ENCODE measurements at places on chromosomes 11 and 22.

DNA sequence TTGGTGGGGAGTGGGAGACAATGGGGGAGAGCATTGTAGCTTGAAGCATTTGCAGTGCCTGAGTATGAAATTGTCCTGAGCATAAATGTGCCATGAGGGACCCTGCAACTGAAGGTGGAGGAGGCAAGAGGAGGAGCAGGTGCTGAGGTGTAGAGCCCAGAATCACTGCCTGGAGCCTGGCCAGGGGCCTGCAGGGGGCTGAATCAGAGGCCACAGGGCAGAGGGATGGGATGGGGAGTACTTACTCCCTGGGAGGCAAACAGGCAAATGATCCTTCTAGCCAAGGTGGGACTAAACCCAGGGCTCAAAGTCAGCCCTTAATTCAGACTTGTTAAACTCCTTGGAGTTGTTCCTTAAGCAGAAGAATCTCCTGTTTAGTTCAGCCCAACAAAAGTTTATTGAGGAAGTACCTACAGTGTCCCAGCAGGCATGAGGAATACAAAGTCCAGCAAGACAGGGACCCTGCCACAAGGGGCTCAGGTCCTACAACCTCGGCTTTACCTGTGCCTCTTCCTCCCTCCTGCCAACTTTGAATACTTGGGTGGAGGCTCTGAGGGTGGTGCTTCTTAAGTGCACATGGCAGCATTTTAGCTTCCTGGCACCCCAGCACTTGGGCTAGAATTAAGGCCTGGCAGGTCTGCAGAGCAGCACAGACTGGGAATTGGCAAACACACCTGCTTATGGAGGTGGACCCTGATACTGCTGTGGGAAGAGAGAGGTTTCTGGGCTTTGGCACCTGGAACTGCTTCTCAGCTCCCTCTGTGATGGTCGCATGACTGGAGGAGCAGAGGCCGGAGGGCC is 20.0 kb downstream of the MICAL2 start:
- no peak for DNase-seq

- DNase-seq, result no peak
Measured at GRCh38 chr11:128582496-128583366, 4.6 kb downstream of the ETS1 start.

- no peak for DNase-seq
Measured at GRCh38 chr11:83249972-83250593, 36.1 kb downstream of the CCDC90B start.

DNA sequence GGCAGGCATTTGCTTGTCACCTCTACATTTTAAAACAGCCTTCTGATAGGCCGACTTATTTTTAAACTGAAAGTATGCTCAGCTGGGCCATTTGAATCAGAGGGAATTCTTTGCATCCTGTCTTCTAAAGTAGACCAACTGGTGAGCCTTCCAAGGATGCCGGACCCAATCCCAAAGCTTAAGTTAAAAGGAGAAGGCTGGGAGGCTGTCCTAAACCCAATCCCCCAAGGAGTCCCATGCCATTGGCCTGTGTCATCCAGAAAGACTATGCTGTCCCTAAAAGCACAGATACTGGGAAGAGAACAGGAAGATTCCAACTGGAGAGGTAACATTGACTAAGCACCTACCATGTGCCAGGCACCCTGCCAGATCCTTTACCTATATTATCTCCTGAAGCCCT is 18.0 kb downstream of the TENM4 start:
- no peak for DNase-seq

- DNase-seq, result peak; percentile 65
Measured at GRCh38 chr11:125903711-125904659, at the start of gene DDX25. TSS of gene DDX25 (plus strand) at chr11:125904508. CDS start at chr11:125904518, 10 bp downstream.

GRCh38 chr11:109819410-109819809 is 273.8 kb upstream of the ZC3H12C start:
- no peak for DNase-seq

DNA sequence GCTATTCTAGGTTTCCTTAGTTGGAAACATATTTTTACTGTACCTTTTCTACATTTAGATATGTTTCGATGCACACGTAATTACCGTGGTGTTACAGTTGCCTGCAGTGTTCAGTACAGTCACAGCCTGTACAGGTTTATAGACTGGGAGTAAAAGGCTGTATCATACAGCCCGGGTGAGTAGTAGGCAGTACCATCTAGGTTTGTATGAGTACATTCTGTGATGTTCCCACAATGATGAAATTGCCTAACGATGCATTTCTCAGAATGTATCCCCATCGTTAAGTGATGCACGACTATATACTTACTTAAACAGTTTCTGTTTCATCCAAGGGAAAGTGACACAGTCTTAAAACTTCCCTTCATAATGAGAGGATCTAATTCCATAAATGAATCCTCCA is 13.1 kb upstream of the THY1 start:
- no peak for DNase-seq

Data from amygdala (tissue), 56 donors.